ENCODE measurements at places on chromosomes 5 and 9.

GRCh38 chr5:6552612-6553011 is 80.2 kb downstream of the NSUN2 start:
- no peak overlapping the region for H3K4me3 ChIP-seq
- no peak for DNase-seq
- no peaks in the 10 kb centered on the region for H3K36me3 ChIP-seq
- no peaks in the 10 kb centered on the region for H3K27me3 ChIP-seq

DNA sequence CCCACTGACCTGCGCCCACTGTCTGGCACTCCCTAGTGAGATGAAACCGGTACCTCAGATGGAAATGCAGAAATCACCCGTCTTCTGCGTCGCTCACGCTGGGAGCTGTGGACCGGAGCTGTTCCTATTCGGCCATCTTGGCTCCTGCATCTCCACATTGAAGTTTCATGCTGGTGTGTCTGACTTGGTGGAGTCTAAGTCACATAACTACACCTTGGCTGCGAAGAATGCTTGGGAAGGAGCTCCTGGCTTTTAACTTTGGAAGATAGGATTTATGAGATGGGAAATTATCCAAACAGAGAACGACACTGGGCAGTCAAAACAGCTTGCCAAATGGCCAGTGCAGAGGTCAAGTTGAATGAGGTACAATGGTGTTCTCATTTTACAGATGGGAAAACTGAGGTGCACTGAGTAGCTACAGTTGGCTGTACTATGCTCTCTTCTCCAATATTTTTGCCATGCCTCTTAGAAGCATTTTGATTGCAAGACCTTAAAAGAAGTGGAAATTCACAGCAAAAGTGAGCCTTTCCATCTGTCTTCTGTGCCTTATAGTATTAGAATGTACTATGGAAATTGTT is 36.7 kb downstream of the CCDC192 start:
- no peak for DNase-seq
- H3K36me3 ChIP-seq: no peaks in the 10 kb centered on the region
- H3K4me1 ChIP-seq: no peaks in the 10 kb centered on the region
- no peak overlapping the region for H3K4me3 ChIP-seq
- no peaks in the 10 kb centered on the region for H3K27me3 ChIP-seq
- H3K27ac ChIP-seq: no peak overlapping the region

GRCh38 chr5:179858241-179858585 is 404 bp downstream of the MRNIP start:
- H3K4me1 ChIP-seq: peaks cover 25% of the 10 kb centered on the region
- H3K36me3 ChIP-seq: peaks cover 25% of the 10 kb centered on the region
- DNase-seq: no peak
- peak overlapping the region; percentile 92 for H3K27ac ChIP-seq
- H3K27me3 ChIP-seq: no peaks in the 10 kb centered on the region

DNA sequence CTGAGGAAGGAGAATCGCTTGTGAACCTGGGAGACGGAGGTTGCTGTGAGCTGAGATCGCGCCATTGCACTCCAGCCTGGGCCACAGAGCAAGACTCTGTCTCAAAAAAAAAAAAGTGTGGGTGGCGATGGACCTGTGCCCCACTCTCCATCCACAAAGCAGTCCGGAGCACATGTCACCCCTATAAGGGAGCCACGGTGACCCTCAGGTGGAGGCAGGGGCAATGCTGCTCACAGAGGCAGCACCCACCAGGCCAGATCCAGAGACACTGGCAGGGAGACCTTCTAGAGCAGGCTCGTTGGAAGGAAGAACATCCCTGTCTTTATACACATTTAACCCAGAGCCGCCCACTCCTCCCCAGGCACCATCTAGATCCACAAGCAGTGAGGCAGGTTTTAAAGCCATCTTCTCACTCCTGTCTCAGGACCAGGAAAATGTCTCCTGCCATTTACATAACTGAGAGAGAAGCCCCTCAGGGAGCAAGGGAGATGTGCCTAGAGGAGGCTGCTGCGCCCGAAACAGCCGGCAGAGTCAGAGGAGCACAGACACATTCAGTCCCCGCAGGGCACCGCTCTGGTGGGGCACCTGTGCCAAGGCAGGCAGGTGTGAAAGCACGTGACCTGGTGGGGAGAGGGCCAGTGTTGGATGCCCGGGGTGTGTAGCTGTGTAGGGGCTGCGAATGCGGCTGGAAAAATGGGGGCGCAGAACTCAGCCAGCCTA is 31.6 kb upstream of the ADAMTS2 start:
- no peak overlapping the region for H3K4me3 ChIP-seq
- no peak overlapping the region for H3K27ac ChIP-seq
- DNase-seq: no peak

DNA sequence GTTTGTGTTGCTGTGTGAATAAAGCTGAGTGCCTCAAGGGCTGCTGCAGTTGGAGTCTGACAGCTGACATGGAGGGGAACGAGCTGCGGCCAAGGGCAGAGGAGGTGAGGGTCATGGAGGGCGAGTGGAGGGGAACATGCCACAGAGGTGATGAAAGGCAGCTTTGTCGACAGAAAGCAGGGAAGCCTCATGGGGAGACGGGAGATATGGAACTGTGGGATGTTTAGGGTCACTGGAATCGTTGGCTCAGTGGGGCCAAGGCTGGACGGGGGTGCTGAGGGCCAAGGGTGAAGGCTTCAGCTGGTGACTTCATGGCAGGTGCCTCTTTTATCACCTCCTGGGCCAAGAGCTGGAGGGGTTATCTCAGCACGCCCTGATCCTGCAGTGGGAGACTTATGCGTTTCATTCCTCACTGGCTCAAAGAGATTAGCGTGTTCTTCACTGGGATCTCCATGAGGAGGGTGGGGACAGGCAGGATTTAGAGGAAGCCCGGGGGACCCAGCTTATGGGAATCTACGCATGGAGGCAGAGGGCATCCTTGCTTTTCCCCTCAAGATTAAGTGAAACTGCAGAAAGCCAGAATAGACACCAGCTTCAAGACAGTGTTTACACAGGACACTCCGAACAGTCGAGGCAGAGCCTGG is 42.2 kb downstream of the FAM240B start:
- no peak overlapping the region for H3K4me3 ChIP-seq
- no peaks in the 10 kb centered on the region for H3K27me3 ChIP-seq
- no peak for DNase-seq
- peak overlapping the region; percentile 44 for H3K27ac ChIP-seq
- no peaks in the 10 kb centered on the region for H3K36me3 ChIP-seq

- H3K4me1 ChIP-seq: peaks cover 25% of the 10 kb centered on the region
- H3K27ac ChIP-seq: no peak overlapping the region
- H3K27me3 ChIP-seq: no peaks in the 10 kb centered on the region
- H3K4me3 ChIP-seq: no peak overlapping the region
- H3K36me3 ChIP-seq: no peaks in the 10 kb centered on the region
Measured at GRCh38 chr9:107178293-107178692, 104.8 kb upstream of the RAD23B start.

DNA sequence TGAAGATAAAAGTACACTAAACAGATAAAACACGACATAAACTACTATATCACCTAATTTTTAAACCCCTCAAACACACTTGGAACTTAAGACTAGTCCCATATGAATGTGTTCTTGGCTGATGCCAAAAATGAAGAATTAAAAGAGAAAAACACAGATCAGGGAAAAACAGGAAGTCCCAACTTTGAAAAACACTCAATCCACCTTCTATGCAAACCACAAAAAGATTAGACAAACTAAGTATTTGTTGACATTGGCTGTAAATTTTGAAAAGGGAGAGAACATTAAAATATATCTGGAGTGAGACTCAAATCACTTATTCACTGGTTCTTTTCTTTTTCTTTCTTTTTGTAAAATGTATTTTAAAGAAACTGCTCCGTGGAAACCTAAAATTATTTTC is 81.4 kb downstream of the ANKH start:
- no peak for DNase-seq
- no peaks in the 10 kb centered on the region for H3K27me3 ChIP-seq
- H3K4me3 ChIP-seq: no peak overlapping the region

GRCh38 chr9:124686918-124687317 is 84.2 kb downstream of the NR6A1 start:
- no peaks in the 10 kb centered on the region for H3K4me1 ChIP-seq
- H3K36me3 ChIP-seq: no peaks in the 10 kb centered on the region
- no peak for DNase-seq

Measured in spinal cord (tissue), 10 donors.